ENCODE measurements at places on chromosomes 4 and X.

- no peak for DNase-seq
Measured at GRCh38 chr4:96936886-96937285, 1097.0 kb downstream of the PDHA2 start.

GRCh38 chr4:119506806-119507205 is 121.8 kb downstream of the PDE5A start:
- DNase-seq, result no peak

DNA sequence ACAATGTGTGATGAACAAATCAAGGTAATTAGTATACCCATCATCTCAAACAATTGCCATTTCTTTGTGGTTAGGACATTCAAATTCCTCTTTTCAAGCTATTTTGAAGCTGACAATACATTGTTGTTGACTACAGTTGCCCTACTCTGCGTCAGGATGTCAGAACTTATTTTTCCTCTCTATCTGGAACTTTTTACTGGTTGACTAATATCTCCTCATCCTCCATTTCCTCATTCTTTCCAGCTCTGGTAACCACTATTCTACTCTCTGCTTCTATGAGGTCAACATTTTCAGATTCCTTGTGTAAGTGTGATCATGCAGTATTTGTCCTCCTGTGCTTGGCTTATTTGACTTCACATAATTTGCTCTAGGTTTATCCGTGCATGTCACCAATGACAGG is 240.5 kb upstream of the HS3ST1 start:
- DNase-seq, result no peak

- DNase-seq, result no peak
Measured at GRCh38 chrX:70554081-70554480, 109.4 kb downstream of the DLG3 start.

DNA sequence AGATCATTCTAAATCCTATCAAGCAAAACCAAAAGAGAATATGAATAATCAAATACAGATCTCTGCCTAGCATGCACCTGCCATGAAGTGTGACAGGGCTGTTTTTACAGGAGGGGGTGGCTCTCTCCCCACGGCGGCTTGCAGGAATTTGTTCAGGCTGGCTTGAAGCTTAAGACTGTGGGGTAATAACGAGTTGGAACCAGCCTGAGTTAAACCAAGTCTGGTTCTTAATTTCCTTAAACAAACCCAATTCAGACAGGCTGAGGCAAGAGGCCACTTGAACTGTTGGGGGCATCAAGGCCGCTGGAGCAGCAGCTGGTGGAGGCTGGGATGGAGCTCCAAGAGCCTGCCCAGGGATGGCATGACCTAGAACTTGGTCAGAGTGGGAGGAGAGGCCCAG is 45.1 kb upstream of the LGI2 start:
- no peak for DNase-seq

DNA sequence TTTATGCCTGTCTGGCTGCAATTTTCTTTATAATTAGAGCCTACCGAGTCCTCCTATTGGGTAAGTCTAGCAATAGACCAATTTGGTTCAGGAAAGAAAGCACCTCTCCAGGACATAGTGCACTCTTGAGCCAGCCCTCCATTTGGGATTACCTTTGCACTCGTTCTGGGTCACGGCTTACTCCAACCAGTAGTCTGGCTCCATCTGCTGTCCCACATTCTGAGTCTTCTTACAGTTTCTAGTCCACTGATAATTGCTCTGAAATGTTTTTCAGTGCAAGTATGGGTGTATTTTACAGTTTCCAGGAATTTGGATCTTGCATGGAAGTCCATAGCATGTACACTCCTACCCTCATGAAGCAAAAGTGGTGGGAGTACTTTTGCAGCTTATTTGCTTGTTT is 34.8 kb upstream of the USP51 start:
- no peak for DNase-seq

DNA sequence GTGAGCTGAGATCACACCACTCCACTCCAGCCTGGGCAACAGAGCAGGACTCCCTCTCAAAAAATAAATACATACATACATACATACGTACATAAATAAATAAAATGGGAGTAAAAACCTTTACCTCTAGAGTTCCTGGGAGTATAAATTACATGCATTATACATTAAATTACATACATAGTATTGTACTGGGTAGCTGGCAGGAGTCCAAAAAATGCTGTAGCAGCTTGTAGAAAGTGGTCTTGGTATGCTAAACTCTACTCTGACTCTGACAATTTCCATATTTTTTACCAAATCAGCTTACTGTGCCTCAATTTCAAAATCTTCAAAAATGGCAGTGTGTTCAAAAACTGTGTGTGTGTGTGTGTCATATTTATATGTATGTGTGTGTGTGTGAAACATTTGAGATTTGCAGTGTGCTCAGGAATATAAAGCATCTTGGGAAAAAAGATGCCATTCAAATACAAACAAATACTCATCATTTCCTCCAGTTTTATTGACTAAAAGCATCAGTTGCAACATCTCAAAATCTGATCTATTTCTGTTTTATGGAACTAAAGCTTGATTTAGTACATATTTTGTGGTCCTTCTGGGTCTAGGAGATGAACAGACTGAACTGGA is 171.7 kb downstream of the SHROOM3 start:
- DNase-seq, result no peak

DNA sequence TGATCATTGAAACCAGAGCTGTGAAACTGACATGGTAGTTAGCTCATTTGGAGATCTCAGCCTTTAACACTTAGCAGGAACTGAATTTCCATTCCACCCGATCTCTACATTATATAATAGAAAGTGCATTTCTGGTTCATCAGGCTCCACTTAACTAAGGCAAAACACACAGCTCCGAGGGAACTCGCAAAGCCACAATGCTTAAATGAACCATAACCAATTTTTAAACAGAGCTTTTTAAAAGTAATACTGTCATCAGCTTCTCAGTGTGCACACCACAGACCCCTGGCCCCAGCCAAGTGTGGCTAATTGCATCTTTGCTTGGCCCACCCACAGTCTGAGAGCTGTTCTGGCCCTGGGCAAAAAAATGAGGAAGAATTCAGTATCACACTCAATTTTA is 66.1 kb downstream of the DCHS2 start:
- DNase-seq, result no peak

DNA sequence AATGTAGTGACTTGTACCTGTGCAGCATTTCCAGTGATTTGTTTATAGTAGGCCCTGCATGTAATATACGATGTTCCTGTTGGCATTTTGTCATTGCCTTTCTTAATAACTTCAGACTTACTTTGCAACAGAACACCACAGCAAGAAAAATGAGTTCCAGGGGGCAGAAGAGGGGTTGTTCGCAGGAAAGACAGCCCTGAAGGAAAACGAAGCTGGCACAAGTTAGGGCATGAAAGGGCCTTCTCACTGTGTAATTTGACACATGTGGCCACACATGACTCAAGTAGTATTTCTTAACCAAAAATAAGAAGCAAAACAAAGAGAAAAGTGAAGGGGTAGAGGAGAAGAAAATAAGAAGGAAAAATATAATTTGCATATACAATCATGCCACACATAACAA is 265.8 kb upstream of the SMIM31 start:
- DNase-seq, result no peak

DNA sequence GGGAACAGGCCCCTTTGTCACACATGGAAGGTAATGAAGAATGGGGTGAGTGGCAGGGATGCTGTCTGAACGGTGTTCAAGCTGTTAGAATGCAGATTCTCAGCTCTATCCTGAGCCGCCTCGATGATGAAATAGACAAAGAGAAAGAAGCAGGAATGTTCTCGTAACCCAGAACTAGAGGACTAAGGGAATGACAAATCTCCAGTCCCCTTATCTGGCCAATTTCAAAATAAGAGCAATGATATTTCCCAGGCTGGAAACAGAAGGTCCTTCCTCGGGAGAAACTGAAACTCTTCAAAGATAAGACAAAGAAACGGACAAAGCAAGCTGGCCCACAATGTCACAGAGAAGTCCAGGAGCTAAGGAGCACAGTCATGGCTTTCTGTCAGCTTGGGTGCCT is 29.5 kb upstream of the MTNR1A start:
- no peak for DNase-seq

GRCh38 chr4:42398171-42398870 is 1.0 kb downstream of the SHISA3 start:
- peak; percentile 55 for DNase-seq

- no peak for DNase-seq
Measured at GRCh38 chrX:12309040-12309743, 170.9 kb downstream of the FRMPD4 start.

- no peak for DNase-seq
Measured at GRCh38 chr4:159689526-159689925, 586.6 kb downstream of the RAPGEF2 start.

DNA sequence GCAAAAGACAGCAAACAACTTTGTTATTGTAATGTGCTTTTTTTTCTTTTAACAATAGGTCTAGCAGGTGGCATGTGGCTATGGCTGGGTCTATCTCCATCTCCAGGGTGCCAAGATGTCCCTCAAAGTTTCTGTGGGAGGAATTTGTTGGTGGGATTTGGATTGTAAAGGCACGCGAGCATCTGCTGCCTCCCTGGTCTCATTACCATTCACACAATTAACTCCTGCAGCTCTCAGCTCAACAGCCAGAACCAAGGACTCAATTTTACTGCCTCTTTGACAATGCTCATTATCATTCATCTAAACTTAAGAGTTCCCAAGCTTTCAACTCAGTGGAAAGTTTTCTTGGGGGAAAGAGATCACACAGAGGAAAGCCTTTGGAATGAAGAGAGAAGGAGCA is 10.9 kb upstream of the PCDH18 start:
- DNase-seq, result no peak

- peak; percentile 73 for DNase-seq
Measured at GRCh38 chr4:8010618-8011017, 71.0 kb upstream of the AFAP1 start.

DNA sequence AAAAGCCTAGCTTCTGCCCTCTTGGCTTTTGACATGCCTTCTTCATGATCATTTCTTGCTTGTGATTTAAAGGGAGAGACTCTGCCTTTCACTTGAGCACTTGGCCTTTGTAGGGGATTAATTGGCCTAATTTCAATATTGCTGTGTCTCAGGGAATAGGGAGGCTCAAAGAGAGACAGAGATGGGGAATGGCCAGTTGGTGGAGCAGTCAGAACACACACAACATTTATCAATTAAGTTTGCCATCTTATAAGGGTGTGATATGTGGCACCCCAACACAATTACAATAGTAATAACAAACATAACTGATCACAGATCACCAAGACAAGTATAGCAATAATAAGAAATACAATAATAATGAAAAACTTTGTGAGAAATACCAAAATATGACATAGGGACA is 122.5 kb upstream of the VCX start:
- DNase-seq, result no peak

GRCh38 chr4:31467781-31468180 is 747.6 kb downstream of the PCDH7 start:
- no peak for DNase-seq

- DNase-seq, result no peak
Measured at GRCh38 chrX:9856588-9856987, 70.4 kb downstream of the SHROOM2 start.

DNA sequence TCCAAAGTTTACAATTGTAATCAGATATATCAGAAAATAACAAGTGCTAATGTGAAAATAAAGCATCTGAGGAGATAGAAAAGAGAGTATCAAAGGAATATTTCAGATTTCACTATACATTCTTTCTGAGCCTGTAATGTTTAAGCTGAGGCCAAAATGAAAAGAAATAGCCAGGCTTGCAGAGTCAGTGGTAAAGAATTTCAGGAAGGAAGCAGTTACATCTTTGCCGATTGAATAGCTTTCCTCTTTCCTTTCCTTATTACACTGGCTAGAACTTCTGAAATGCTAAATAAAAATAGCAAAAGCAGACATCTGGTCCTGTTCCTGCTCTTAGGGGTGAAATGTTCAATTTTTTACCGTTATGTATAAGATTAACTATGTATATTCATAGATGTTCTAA is 1441.6 kb upstream of the PCDH7 start:
- no peak for DNase-seq

DNA sequence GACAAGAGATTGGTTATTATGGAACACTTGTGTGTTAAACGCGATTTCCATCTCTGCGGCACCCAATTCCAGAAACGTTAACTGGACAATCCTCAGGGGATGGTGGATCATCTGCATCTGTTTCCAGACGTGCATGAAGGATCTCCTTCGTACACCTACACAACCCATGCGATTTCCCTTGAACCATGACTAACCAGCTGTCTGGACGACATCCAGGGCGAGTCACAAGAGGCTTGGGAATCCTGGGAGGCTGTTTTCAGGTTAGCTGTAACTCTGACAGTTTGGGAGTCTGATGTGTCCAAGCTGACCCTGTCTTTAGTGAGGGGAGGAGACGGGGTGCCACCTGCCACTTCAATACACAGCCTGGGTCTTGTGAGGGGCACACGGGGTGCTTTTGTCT is 84.5 kb downstream of the GATB start:
- no peak for DNase-seq

DNA sequence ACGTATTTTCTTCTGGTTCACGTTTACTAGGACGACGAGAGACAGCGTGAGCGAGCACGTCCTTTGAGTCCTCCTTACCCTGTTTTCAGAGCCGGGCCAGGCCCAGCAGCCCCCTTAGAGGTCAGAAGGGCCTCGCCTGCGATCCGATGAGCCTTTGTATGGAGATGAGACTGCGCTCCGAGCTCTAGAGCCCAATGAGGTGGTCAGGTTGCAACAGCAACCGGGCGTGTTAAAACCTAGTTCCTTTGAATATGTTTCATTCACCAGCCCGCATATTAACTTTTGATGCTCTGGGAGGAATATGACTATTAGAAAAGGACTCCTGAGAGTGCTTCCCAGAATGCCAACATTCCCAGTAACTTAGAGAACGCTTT is 55.6 kb upstream of the TADA2B start:
- DNase-seq, result peak; percentile 20

DNA sequence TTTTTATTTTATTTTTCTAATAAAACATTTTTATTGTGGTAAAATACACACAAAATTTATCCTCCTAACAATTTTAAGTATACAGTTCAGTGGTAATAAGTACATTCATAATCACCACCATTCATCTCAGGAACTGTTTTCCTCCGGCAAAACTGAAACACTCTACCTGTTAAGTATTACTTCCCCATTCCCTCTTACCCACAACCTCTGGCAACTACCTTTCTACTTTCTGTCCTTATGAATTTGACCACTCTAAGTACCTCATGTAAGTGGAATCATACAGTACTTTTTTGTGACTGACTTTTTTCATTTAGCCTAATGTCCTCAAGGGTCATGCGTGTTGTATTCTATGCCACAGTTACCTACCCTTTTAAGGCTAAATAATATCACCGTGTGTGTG is 21.1 kb upstream of the HSFX4 start:
- DNase-seq, result no peak

- DNase-seq, result no peak
Measured at GRCh38 chr4:77443941-77444340, 161.7 kb upstream of the CXCL13 start.

DNA sequence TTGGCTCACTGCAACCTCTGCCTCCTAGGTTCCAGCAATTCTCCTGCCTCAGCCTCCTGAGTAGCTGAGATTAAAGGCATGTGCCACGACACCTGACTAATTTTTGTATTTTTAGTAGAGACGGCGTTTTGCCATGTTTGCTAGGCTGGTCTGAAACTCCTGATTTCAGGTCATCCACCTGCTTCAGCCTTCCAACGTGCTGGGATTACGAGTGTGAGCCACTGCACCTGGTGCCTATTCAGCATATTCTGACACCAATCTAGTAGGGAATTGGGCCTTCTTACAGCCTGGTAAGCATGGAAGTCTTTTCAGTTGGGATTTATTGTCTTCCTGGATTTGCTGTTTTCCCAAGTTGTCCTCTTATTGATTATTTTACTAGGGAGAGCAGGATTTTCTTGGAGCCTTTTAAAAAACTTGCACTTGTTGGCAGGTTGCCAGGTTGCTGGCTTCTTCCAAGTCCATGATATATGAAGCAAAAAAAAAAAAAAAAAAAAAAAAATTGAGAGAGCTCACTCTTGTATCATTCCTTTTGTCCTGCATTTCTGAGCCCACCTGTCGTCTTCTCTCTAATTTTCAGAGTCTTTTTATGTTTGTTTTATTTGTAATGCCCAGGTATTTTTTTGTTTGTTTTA is 43.7 kb downstream of the TMPRSS11E start:
- DNase-seq, result no peak
